T-helper 2 cell (primary cell): ENCODE measurements at places on chromosomes 1 and 21.
A peak's percentile ranks its signal among the peaks of the same experiment; 100 is the strongest.

DNA sequence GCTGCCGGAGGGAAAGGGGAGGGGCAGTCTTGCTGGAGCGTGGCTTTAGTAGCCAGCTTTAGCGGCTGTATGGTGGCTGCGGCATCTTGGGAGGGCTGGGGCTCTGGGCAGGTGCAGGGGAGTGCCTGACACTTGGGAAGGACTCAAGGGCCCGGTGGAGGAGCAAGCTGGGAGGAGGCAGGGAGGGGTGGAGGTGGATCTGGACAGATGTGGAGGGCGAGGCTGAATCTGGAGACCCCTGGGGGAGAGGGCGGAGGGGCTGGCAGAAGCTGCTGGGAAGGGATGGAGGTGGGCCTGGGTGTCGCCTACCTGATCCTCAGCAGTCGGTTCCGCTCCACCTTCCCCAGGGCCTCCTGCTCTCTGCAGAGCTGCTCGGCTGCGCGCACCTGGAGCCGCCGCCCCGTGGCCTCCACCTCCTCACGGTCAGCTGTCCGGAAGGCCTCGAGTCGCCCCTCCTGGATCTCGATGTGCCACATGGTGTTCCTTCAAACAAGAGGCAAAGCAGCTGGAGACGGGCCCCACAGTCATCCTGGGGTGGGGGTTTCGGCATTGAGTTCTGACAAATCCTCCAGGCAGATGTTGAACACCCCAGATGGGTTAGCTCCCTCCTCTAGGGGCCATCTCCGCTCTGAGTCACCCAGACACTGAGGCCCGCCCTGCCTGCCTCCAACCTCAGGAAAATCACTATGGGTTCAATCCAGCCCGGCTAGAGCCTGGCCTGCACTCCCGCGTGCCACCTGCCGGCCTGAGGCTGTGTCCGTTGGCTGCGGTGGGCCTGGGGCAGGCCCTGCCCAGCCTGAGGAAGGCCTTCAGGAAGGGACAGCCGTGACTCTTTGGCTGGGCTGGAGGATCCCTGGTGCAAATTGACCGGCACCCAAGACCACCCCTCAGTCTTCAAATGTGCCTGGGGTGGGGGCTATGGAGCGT is 29.6 kb downstream of the CFAP74 start:
- no peak for DNase-seq

- no peak for DNase-seq
These were observed 171.6 kb downstream of the NTPCR start for GRCh38 chr1:233121947-233122559.

DNA sequence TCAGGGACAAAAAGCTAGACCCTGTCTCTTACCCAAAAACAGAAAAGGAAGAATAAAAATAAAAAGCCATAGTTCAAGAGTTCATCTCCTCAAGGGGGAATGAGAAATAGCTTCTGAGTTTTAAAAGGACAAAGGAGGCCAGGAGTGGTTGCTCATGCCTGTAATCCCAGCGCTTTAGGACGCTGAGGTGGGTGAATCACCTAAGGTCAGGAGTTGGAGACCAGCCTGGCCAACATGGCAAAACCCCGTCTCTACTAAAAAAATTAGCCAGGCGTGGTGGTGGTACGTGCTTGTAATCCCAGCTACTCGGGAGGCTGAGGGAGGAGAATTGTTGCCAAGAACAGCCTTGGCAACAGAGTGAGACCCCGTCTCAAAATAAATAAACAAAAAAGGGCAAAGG is 38.6 kb upstream of the CPLANE2 start:
- no peak for DNase-seq

DNA sequence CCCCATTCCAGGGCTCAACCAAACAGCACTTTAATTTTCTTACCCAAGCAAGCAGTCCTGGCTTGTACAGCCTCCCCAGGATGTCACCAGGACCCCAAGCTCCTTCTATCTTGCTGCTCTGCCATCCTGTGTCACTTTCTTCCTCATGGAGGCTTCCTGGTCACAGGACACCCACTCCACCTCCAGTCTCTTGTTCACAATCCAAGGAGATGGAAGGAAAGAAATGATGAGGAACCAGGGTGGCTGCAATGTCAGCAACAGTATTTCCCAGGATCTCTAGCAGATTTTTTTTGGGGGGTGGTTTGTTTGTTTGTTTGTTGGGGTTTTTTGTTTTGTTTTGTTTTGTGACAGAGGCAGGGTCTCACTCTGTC is 58.9 kb downstream of the RIPK4 start:
- no peak for DNase-seq

- no peak for DNase-seq
These were observed 9.0 kb upstream of the KCNE2 start for GRCh38 chr21:34354836-34355235.

DNA sequence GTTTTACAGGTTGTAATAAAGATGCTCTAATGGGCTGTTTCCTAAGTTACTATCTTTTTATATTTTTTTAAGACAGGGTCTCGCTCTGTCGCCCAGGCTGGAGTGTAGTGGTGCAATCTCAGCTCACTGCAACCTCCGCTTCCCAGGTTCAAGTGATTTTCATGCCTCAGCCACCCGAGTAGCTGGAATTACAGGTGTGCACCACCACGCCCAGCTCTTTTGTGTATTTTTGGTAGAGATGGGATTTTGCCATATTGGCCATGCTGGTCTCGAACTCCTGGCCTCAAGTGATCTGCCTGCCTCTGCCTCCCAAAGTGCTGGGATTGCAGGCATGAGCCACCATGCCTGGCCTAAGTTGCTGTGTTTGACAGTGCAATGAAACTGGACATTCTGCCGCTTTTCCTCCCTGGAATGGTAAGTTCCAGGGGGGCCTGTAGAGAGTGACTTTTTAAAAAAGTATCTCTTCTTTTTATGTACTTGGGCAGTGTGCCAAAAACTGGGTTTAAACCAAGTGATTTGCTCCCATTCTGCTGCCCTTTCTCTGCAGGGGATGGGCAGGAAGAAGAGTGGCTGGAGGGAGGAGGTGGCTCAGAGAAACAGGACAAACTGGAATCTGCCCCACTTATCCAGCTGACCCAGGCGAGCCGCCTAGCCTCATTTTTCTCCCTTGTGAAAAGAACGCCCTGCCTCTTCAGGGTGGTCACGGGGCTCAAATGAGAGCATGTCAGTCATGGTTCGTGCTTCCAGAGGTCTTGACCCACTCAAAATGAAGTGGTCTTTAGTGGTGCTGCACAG is 2.3 kb downstream of the SLC37A1 start:
- no peak for DNase-seq

- no peak for DNase-seq
These were observed 100.1 kb downstream of the DUSP10 start for GRCh38 chr1:221641811-221642210.

- no peak for DNase-seq
These were observed 12.0 kb downstream of the NCAM2 start for GRCh38 chr21:21010228-21010627.

- no peak for DNase-seq
These were observed 41.6 kb upstream of the AGL start for GRCh38 chr1:99808391-99809115.

GRCh38 chr1:159089184-159089791 is 12.7 kb upstream of the AIM2 start:
- DNase-seq = peak; percentile 60

DNA sequence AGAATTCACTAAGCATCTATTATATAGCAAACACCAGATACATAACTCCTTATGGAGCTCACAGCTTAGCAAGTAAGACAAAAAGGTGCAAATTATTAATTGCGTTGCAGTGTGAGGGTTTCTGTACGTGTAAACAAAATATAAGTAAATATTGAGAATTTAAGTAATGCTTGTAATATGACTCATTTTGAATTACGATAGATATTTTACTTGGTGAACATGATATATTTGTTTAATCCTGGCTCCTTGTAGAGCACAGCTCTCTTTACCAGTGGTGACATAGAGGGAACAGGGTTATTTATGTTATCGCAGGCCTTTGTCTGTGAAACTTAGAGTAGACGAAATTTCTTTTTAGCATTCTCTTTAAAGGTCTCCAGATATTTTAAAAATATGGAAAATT is 36.4 kb downstream of the LYPLAL1 start:
- no peak for DNase-seq

DNA sequence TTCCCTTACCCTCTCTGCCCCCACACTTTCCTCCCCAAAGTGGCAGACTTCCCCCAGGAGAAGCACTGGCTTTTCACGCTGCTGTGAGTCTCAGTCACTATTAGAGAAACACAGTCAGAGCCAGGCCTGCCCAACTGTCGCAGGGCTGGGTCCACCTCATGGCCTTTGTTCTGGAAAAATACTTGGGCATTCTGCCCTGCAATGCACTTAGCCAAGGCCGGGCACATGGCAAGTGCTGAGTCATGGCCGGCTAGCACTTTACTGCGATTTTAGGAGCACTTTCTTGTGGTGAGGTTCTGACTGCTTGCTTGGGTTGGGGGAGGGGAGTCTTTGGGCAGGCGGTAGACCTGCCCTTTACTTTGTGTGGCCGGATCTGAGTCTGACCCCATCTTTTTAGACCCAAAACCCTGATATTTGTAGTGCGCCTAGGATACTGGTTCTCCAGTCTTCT is 7.7 kb downstream of the EPHX1 start:
- no peak for DNase-seq

GRCh38 chr1:21335088-21335691 is 44.9 kb upstream of the ECE1 start:
- DNase-seq = no peak

DNA sequence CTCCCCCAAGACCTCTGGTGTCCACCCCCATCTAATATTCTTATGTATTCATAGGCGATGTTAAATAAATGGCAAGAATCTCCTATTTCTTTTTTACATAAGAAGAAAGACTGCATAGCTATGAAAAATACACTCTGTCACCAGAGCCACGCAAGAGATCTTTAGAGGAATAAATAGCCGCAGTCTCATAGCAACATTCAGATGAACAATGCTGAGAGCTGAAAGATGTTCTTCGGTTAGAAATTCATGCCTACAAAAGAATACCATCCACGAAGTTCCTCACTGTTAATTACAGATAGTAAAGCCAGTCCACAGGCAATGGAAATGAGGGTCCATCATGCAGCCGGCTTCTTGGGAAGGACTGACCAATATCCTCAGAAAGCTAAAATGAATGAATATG is 76.0 kb upstream of the SOD1 start:
- DNase-seq = no peak

DNA sequence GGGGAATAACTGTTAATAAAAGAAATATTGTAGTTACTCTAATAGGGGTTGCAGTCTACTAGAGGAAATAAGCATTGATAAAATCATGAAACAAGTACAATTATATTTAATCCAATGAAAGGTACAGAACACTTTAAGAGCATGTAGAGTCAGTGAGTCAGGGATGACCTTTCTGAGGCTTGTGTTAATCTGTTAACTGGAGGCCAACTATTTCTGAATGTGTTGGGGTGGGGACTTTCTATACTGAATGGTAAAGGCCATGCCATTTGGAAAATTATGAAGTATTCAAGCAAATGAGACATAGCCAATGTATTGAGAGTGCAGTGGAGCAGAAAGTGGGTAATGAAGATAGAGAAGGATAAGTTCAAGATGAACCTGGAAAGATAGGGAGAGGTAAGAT is 646.2 kb downstream of the ADGRL2 start:
- no peak for DNase-seq

- no peak for DNase-seq
These were observed 882.6 kb downstream of the LTN1 start for GRCh38 chr21:28110074-28110473.

- no peak for DNase-seq
These were observed 340.6 kb downstream of the SRGAP2C start for GRCh38 chr1:121525355-121525754.

DNA sequence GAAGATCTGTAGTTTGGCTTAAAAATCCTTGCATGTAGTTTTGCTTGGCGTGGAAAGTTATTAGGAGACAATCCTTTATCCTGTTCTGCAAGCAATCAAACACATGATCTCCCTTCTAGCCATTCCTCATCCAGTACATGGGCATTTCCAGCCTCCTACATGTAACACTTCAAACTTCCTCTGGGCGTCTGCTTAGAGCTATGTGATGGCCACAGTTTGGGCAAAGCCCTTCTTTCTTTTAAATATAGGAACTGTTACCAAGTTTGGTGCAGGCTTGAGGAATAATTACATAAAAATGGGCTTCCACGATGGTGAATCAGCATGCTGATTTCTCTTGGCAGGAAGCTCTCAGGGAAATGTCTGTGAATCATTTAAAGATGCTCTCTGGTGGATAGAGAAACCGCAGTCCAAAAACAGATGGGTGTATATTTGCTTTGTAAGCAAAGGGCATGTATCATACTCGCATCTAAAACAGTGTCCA is 176.9 kb upstream of the FMN2 start:
- DNase-seq = no peak

DNA sequence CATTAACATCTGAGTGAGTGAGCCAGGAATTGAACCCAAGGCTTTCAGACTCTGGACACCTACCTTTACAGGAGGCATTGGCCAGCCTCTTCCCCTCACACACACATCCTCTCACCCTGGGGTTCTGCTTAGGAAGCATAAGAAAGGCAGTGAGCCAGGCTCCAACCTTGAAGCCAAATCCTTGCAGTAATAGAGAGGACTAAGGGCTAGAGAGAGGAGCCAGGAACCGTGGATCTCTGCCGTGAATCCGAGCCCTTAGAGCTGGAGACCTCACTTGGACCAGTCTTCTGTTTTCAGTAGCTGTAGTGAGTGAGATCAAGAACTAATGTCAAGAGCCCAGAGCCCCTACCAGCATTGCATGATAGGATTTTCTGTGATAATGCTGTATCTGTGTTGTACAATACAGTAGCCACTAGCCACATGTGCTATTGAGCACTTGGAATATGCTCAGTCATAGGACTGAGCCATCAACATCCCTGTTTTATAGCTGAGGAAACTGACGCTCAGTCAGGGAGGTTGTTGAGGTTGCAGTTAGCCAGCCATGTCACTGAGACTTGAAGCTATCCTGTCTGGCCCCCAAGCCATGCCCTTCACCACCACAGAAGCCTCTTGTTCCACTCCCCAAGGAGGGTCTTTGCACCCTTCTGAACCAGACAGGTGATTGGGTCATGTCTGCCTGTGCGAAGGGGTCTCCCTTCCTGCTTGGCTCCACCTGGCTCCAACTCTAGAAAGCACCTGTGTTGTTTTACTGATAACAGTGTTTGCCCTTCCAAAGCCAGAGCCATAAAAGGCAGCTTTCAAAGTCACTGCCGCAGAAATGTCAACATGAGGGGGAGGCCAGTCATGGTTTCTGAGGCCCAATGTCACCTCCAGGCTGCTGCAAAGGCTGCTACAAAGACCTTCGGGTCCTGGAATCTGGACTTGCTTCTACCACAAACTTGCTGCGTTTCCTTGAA is 101.1 kb upstream of the JUN start:
- DNase-seq = no peak

DNA sequence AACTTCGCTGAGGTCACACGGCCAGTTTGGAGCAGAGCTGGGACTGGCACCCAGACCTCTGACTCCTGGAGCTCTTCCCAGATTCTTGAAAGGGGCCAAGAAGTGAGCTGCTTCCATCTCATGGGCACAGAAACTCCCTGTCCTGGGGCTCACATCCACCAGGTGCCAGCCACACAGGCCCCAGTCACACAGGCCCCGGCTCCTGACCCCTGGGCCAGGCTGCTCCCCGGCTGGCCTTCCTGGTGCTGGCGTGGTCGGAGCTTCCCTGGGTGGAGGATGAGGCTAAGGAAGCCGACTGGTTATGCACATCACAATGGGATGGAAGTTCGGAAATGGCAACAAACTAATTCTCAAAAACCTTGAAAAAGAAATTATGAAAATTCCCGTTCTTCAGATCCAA is 3.0 kb upstream of the GABRD start:
- DNase-seq = no peak

GRCh38 chr1:108000620-108001111 is 35.7 kb upstream of the VAV3 start:
- DNase-seq = no peak
